ENCODE measurements at places on chromosomes 11 and 22.

DNA sequence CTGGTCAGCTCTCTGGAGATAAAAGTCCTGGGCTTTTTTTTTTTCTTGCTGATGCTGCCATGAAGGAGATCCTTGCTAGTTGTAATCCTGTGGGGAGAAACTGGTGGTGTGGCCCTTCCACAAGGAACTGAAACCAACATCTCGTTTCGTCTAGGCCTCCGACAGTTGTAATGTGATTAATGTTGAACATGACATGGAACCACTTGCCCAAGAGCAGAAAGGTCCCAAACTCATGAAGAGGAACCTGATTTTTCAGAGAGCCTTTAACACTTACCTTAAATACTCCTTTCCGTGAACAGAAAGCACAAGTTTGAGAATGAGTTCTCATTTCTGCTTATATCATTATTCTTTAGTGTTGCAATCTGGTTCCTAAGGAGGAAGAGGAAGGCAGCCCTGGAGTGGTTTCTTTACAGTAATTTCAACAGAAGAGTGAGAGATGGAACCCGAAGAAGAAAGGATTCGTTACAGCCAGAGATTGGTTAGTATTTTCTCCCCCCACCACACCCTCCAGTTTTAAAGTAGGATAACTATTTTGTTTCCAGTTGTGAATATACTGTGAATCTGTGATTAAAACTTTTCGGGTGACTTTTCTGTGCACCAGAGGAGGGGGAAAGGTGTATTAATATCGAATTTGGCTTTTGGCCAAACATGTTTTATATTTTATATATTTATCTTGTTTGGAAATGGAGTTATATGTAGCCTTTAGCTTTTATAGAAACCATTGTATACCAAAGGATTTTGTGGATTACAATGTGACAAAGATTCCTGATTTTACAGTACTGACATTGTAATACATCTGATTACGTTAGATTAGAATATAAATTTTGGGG, 2.0 kb downstream of the KDM2A start:
- no peak for DNase-seq

GRCh38 chr11:119307219-119307618, 9.7 kb downstream of the MCAM start:
- DNase-seq, result no peak

DNA sequence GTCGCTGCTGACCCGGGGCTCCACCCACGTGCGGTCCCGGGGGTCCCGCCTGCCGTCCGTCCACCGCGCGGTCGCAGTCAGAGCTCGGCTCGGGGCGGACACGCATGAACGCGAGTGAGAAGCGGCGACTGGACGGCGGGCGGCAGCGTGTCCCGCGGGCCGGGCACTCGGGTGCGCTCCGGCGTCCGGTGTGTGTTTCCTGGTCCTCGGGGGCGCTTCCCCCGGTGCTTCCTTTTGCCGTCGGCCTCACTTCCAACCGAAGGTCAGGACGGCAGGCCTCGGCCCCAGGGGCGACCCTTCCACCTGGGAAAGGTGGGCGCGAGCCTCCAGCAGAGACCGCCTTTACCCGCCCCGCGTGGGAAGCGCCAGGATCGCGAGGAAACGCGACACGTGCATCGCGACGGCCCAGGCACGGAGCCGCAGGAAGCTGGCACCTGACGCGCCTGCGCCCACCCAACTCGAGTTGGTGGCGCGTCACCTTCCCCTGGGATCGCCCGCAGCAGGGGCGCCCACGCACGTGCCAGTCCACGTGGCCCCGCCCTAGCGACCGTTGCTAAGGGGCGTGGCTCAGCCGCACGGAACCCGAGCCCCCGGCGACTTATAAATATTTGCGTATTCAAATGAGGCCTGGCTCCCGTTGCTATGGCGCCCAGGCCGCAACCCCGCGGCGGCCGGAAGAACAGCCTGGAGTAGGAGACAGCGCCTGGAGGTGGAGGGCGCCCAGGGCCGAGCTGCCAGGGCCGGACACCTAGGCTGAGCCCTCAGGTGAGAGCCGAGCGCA, at the start of gene LRRC56:
LRRC56 (plus strand) TSS at position 687 of the 781 bp plus-strand sequence. CDS start 3,158 bp downstream, outside the sequence.
- DNase-seq, result peak; percentile 85

- no peak for DNase-seq
Observed at GRCh38 chr22:49959782-49960158, 802 bp upstream of the PIM3 start.

- DNase-seq, result no peak
Observed at GRCh38 chr11:27934830-27935145, 173.2 kb downstream of the KIF18A start.

GRCh38 chr22:49266561-49267519, 560.8 kb downstream of the BRD1 start:
- DNase-seq, result no peak

GRCh38 chr11:71490044-71490730, 36.9 kb upstream of the KRTAP5-7 start:
- DNase-seq, result no peak

DNA sequence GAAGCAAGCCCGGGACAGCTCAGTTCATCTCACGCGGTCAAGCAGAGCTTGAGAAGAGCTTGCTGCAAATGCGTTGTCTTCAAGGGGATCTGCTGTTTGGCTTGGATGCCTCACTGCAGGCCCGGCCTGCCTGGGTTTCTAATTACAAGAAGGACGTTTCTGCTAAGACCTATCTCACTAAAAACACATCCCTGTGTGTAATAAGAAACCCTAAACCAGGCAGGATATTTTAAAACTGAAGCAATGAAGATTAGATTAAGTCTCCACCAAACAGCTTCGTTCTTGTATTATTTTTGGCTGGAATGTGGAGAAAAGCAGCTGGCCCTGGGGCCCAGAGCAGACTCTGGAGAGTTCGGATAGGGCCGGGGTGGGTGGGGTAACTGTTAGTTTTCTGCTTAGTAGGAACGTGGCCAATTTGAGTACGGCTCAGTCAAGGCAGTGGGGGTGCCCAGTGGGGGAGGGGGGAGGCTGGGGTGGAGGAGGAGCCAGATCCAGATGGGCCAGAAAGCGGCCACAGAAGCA, 6.0 kb downstream of the PKNOX2 start:
- no peak for DNase-seq

DNA sequence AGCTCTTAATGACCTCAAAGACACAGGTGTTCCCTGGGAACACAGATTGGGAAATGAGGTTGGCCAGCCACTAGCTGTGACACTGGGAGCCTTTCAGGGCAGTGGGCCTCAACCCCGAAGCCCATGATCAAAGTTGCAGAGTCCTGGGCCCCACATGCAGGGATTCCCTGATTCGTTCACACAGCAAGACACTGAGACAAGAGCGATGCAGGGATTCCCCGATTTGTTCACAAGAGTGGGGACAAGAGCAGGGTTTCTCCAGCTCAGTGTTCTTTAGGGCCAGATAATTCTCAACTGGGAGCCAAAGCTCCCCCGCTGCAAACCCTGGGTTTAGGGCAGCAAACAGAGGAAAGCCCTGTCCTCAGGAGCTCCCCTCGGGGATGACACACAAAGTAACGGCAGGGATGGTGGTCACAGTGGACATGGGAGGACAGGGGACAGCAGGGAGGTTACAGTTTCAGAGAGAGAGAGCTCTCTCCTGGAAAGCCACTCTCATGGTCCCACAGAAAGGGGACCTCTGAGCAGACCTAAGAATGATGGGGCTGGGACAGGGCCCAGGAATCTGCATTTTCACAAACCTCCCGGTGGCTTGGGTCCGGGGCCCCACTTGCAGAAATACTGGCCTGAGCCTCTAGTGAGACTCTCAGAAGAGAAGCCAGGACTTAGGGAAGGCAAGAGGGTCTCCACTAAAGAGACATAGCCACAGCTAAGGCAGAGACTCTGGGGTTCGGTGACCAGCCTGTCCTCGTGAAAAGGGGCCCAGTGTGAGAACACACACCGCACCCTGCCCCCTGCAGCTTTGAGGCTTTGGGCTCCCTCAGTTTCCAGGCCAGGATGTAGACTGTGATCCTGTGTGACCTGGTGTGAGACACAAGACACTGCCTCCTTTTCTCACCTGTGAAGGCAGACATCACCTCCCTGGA, 7.4 kb upstream of the GNAZ start:
- DNase-seq, result no peak

DNA sequence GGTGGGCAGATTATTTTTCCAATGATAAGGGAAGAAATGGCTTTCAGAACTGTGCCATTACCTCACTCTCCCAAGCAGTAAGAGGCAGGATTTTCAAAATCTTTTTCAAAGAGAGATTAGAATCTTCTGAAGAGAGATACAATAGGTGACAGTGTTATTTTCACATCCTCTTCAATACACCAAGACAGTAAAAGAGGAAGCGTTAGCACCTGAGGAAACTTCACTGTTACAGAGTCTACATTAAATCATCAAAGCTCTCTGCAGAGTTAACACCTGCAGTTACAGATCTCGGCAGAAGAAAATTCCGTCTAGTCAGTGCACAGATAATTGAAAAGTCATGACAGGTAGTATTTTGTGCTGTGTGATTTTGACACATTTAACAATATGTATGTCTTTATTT, 144.9 kb downstream of the PGR start:
- no peak for DNase-seq
